Stimulated activated CD8-positive, alpha-beta memory T cell treated with anti-CD3 and anti-CD28 coated beads, Interleukin-12 subunit alpha, Interleukin-12 subunit beta, amount 100 ng/mL, for 1 hour (primary cell): ENCODE measurements at places on chromosomes 5 and 9.

DNA sequence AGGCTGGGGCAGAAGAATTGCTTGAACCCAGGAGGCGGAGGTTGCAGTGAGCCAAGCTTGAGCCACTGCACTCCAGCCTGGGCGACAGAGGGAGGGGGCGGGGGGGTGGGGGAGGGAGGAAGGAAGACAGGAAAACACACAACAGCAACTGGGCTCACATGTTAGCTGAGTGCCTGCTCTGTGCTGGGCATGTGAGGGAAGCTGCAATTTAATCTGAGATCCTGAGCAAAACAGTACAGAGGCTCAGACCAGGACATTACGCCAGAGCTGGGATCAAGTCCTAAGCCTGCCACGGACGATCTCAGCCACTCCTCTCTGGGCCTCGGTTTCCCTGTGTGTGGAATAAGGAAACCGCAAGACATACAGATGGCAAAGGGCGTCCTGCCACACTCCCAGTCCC lies 119.1 kb downstream of the VAV2 start:
- no peak for DNase-seq

- no peak for DNase-seq
Measured at GRCh38 chr5:26310415-26310814, 728.0 kb downstream of the CDH9 start.

DNA sequence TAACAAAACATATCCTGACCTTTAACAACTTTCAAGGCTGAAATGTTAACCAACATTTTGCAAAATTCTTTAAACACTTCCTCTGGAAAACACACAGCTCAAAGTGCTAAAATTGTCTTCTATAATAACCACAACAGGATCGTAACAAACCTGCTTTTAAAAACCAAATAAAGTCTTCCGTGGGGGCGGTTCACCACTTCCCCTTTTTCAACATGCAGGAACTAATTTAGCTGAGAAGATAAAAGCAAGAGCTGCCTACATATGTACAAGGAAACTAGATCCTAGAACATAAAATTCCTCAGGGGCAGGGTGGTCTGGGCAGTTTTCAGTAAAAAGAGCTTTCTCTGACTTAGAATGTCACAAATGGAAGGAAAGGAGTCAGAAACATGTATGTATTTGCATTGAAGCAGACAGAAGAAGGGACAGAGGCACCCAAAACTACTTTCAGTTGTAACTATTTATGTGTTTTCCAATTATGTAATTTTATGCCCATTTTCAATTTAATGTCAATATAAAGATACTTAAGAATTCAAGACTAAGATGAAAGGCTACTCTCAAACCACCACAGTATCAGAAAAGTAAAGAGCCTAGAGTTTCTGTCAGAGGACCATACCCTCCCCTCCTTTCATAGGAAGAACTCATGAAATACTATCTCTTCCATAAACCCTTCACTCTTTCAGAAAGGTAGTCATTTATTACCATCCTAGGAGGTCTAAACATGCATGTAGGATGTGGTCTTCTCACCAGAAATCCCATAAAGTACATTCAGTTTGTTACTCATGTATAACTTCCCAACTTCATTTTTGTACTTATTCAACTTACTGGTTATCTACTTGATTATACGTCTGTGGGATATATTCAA lies 185.9 kb upstream of the RASA1 start:
- peak; percentile 26 for DNase-seq

GRCh38 chr9:109745335-109746283 lies 34.4 kb upstream of the PALM2AKAP2 start:
- DNase-seq, result no peak

- no peak for DNase-seq
Measured at GRCh38 chr5:33857037-33857436, 34.8 kb downstream of the ADAMTS12 start.

DNA sequence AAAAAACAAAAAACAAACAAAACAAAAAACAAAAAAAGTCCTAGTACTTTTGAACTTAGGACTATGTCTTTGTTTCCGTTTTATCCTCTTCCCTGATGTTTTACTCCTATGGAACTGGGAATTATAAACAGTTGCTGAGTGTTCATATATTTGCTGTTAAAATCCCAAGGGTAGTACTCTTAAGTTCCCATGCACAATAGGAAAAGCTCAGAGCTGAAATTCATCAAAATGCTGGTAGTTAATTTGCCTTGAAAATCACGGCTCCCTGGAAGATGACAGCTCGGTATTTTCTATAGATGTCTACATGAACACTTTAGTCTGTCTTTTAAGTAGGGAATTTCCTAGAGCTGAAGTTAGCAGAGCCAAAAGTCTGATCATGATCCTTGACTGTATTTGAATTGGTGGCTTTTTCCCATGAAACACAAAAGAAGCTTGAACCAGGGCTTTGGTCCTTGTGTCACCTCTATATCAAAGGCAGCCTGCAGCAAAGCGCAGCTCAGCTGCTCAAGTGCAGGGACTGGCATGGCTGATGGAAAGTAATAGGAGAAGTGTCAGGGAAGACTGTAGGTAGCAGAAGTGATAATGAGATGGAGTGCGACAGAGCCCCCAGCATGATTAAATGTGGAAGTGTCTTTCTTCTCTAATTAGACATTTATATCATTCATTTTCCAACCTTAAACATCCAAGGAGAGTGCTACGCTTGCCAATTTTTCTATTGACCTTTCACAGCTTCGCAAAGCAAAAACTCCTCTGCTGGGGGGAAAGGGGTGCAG lies 310.9 kb downstream of the TRIM36 start:
- no peak for DNase-seq

DNA sequence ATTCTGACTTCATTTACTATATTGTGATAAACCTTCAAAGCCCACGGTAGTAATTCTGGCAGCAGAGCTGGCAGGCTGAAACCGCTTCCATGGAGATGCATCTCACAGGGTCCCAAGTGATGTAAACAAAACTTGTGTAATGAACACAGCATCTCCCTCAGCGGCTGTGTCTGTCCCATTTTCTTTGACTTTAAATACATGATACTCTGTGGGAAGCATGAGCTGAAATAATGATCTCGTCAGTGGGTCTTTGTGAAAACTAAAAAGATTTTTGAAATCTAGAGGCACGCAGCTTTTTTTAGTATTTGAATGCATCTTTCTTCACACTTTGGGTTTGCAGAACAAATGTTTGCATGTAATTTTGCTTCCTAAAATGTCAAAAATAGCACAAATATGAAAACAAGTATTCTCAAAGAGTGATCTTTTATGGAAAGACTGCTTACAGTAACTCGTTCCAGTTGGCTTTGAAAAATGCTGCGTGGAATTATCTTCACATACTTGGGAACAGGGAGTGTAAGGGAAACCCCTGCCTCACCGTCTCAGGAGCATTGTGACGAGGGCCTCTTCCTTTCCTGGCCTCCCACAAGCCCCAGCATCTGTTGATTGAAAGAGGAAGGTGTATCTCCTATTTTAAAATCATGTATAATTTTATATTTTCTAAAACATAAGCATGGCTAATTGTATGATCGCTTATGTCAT lies 18.1 kb upstream of the LPCAT1 start:
- no peak for DNase-seq

- DNase-seq, result no peak
Measured at GRCh38 chr9:136614372-136614922, 48.3 kb upstream of the EGFL7 start.

DNA sequence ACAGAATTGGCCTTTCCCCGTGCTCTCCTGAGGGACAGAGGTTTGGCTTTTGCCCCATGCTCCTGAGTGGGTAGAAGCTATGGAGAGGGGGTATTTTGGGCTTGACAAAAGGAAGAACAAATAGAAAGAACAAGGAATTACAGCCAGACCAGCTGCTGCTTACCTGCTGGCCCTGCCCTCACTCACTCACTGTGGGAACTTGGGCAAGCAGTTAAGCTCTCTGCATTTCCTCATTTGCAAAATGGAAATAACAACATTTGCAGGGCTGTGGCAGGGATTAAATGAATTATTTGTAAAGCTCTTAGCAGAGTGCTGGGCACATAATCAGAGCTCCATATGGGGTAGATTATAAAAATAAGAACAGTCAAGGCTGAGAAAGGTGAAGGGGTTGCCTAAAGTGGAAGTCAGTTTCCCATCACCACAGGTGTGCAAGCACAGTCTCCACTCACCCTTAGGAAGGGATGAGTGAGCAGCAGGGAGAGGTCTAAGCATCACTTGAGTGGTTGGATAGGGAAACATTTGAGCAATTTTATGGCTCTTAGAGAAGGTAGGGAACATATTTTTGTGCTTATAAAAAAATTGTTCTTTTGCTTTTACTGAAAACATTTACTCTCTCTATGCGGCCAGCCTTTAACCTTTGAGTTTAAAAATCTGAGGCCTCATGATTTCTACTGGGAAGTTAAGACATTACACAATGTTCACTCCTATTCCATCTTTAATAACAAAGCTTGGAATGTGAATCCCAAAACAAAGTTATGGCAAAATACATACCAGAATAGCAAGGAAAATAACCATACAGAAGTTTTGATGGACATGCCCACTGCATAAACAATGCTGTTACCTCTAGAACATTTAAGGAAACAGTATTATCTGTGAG lies 42.8 kb upstream of the LHFPL2 start:
- DNase-seq, result no peak

GRCh38 chr5:135986891-135987401 lies 32.2 kb upstream of the LECT2 start:
- no peak for DNase-seq

DNA sequence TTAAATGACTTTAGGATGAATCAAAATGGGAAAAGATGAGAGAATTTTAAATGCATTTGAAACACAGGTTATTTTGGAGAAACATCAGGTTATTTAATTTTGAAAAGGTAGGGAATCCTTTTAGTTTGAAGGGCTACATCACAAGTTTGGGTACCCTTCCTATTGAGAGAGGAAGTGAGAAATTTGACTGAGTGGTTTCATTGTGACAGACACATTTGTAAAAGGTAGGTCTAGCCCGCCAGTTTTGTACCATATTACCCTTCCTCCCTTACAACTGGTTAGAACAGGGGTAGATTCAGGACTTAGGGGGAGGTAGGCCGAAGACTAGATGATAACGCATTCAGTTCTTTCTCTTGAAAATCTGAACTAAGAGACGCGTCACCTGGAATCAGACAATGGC lies 464.2 kb downstream of the EBF1 start:
- no peak for DNase-seq

DNA sequence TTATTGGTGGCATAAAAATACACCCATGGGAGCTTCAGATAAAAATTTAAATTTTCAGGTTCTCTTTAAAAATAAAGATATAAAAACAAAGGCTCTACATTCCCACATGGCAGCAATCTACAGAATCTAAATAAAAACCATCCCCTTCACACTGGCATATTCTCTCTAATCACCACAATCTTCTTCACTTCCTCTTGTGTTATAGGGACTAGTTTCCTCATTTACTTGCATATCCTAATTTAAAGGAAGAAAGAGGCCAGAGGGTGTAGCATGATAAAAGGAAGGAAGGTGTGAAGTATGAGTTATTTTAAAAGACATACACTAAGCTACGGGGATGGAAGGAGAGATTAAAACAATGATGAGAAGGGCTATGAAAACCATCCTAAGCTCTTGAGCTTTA lies 390.5 kb downstream of the ZNF608 start:
- DNase-seq, result no peak

- DNase-seq, result no peak
Measured at GRCh38 chr9:112848316-112849151, 42.1 kb downstream of the SLC46A2 start.

DNA sequence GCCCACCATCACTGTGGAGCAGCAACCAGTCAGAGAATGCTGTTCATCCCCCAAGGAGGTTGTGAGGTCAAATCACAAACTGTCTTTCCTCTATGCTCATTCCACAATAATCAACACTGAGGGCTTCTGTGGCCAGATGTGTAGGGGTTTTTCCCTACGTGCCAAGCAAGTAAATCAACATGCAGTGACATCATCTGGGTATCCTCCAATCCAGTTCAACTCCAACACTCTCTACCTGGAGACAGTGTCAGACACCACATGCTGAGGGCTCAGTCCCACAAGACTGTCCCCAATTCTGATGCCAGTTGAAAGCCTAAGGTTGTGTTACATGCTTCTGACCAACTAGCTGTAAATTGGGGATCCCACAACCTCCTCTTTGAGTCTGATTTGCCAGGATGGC lies 57.3 kb upstream of the DMRT1 start:
- DNase-seq, result no peak

GRCh38 chr9:101737165-101737704 lies 1.2 kb downstream of the GRIN3A start:
- no peak for DNase-seq

GRCh38 chr5:59704936-59705335 lies 188.6 kb downstream of the PDE4D start:
- no peak for DNase-seq

- no peak for DNase-seq
Measured at GRCh38 chr5:142795251-142795650, 25.1 kb downstream of the ARHGAP26 start.

GRCh38 chr9:124735121-124735520 lies 36.0 kb downstream of the NR6A1 start:
- DNase-seq, result no peak
